ENCODE measurements at places on chromosomes 1 and 21.

DNA sequence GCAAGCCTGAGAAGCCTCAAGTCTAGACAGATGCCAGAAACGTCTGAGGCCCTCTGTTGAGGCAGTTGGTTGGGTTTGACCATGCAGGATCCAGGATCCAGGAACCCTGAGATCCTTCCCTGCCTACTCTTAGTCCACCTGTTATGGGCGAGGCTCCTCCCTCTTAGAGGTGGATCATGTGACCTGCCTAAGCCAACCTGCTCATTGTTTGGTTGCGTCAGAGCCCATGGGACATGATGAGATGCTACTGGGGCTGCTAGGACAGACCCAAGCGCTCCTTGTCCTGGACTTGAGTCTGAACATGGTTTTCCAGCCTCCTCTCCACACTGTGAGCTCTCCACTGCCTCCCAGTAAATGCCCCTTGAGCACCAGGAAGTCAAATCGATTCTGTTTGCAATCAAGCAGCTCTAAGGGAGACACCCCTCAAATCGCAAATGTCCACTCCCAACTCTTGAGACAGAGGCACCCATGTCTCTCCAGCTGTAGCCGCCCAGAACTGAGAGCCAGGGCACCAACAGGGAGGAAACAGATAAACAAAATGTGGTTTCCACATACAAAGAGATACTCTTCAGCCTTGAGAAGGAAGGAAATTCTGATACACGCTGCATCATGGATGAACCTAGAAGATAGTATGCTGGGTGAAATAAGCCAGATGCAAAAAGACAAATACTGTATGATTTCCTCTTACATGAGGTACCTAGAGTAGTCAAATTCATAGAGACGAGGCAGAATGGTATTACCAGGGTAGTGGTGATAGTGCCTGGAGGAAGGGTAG, 31.7 kb upstream of the WNT4 start:
- DNase-seq: no peak

GRCh38 chr1:46334030-46334384, 6.6 kb upstream of the NSUN4 start:
- no peak for DNase-seq

DNA sequence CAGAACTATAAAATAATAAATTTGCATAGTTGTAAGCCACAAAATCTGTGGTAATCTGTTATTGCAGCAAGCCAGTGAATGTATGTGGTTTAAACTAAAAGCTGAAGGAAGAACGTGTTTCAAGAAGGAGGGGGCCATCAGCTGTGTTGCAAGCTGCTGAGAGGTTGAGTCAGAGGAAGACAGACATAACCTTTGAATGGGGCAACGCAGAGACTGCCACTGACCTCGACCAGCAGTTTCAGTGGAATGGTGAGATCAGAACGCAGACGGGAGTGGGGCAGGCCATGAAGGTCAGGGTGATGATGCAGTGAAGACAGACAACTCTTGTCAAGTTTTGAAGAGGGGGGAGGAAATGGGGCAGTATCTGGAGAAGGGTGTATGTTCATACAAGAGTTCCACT, 23.2 kb upstream of the QSOX1 start:
- DNase-seq: no peak

DNA sequence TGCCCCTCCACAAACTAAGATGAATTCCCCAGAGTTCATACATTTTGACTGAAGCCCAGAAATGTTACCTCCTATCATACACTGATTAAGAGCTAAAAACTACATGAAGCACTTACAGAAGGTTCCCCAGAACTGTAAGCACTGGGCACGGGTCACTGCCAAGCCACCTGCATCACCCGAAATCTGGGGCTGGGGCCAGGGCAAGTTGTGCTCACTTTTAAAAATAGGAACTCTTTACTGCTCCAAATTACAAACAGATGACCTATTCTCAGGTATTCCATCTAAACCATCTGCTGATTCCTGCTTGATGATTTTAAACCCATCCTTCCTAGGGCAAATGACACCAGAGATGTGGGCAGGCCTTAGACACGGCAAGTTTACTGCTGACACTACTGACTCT, 4.8 kb downstream of the SETD4 start:
- no peak for DNase-seq

DNA sequence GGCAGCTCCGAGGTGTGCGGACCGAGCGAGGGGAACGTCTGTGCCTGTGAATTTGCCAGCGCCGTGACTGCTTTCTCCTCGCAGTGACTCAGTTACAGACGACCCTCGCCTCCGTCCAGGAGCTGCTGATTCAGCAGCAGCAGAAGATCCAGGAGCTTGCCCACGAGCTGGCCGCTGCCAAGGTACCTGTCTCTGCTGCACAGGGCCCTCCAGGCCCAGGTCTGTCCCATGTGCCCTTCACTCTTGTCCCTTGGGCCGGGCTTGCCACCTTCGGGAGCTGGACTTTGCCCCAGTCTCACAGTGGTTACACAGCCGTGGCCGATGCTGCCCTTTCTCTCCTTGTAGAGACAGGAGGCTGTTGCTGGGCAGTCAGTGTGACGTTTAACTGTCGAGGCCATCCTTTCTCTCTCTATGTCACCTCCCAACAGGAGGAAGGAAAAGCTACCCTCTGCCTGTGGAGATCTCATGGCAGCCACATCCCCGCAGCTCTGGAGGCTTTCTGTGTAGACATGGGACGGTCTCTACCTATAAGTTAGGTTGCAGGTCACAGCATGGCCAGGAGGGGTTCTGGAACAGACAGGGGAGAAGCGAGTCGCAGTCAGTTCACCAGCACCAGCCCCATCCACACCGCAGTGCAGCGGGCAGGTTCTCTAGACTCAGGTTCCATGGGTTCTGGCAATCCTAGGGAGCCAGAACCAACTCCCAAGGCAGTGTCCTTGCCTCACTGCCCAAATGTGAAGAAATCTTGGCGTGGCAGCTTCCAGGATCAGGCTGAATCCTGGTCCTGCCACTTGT, 149.7 kb downstream of the PEX14 start:
- no peak for DNase-seq

DNA sequence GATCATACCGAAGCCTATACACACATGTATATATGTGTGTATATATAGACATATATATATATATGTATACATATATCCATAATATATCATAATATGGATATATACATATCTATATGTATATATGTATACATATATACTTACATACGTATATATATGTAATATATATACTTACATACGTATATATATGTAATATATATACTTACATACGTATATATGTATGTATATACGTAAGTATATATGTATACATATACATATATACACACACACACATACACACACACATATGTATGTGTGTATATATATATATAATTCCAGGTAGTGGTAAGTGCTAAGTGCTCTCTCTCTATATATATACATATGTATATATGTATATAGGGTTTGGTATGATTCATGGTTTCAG, 9.7 kb upstream of the TMEM35B start:
- DNase-seq: no peak

- DNase-seq: no peak
Observed at GRCh38 chr1:58583496-58583895, 6.4 kb upstream of the TACSTD2 start.

DNA sequence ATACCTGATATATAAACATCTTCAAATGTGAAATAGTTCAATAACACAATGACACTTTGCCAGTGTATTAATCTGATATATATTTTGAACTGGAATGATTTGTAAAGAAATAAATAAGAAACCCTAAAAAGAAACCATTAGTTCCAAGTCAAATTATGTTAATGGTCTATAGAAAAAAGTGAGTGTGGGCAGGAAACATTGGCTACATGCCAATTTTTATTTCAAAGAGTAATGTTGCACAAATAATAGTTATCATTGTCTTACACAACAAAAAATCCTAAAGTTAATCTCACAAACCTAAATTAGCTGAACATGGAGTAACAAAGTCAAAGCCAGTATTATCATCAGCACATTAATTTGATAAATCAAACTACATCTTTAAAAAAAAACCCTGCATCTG, 37.9 kb upstream of the BATF3 start:
- no peak for DNase-seq
